Spleen (tissue), 13 donors: ENCODE measurements at places on chromosomes 7 and 10.
A peak's percentile ranks its signal among the peaks of the same experiment; 100 is the strongest.

DNA sequence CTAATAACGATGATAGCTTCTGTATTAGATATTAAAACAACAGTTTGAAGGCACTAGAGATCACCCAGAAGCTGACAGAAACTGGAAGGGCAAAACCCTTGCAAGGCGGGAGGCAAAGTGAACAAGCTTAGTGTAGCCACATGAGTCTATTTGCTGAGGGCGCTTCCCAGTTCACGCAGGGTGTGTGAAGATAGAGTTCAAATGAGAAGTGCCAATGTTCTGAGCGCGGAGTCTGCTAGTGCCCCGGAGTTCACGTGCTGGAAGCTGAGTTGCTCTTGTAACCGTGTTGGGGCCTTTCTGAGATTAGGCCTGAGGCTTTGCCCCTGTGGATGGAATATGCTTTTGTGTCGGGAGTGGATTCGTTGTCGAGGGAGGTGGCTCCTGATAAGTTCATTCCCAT lies 16.6 kb upstream of the GTPBP4 start:
- H3K4me1 ChIP-seq = no peaks in the 10 kb centered on the region
- no peak for DNase-seq
- H3K27ac ChIP-seq = no peak overlapping the region
- no peaks in the 10 kb centered on the region for H3K27me3 ChIP-seq
- H3K36me3 ChIP-seq = no peaks in the 10 kb centered on the region
- no peak overlapping the region for H3K4me3 ChIP-seq

DNA sequence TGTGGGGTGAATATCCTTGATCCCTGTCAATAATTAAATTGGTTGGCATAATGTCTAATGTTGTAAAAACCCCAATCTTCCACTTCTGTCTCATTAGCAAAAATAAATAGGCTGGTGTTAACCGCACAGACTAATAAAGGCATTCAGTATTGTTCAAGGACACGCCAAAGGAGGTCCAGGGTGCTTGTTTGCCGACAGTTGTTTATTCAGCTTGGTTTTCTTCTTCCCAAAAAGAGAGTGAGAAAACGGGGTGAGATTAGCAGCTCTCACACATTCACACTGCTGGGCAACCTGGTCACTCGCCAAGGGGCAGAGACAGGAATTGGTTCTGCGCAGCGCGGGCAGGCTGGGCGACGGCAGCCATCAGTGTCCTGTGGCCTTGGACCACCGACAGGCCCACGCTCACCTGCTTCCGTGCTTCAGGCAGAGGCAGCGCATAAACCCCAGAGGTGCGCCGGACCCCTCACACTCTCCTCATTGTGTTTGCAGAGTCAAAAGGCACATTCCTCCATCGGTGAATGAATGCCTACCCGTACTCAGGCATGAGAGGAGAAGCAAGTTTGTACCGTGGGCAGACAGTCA lies 26.2 kb upstream of the LMBR1 start:
- H3K27ac ChIP-seq = no peak overlapping the region
- no peaks in the 10 kb centered on the region for H3K36me3 ChIP-seq
- H3K27me3 ChIP-seq = peaks cover 7% of the 10 kb centered on the region
- no peak overlapping the region for H3K4me3 ChIP-seq

DNA sequence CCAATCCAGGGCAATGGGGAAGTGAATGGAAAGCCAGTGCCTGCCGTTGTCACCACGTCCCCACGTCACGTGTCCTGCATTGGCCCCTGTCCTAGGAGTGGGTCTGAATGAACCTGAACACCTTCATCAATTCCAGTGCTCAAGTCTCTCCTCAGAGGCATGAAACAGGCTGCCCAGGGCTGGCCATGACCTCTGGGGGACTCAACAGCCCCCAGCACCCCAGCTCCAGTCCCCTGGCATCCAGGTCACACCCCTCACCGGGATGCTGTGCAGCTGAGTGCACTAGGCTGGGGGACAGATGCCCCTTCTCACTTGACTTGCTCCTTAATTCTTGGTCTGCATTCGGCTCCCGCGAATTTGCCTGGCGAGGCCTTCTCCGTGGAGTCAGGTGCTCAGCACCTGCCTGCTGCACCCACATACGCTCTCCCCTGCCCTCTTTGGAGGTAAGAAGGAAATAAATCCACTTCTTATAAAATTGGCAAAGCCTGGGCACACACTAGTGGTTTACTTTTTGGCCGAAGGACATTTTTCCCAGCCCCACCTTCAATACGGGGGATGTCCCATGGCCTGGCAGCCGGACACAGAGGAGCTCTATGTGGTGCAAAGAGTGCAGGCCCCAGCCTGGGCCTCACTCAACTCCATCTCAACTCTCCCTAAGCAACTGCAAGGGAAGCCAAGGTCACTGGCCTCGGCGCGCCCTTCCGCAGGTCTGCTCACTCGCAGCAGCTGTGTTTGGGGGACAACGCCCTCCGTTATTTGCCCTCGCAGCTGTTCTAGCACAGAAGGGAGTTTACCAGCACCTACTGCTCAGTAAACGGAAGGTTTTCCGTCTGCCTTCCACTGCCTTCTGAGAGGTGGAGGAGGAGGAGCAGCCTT lies 77.6 kb upstream of the SHH start:
- H3K36me3 ChIP-seq = no peaks in the 10 kb centered on the region
- H3K27me3 ChIP-seq = no peaks in the 10 kb centered on the region
- H3K4me1 ChIP-seq = no peaks in the 10 kb centered on the region
- no peak overlapping the region for H3K4me3 ChIP-seq

- DNase-seq = no peak
- H3K4me1 ChIP-seq = peaks cover 9% of the 10 kb centered on the region
- no peak overlapping the region for H3K4me3 ChIP-seq
- no peak overlapping the region for H3K27ac ChIP-seq
- H3K27me3 ChIP-seq = peaks cover 6% of the 10 kb centered on the region
Measured at GRCh38 chr10:6465437-6465836, 114.6 kb downstream of the PRKCQ start.

DNA sequence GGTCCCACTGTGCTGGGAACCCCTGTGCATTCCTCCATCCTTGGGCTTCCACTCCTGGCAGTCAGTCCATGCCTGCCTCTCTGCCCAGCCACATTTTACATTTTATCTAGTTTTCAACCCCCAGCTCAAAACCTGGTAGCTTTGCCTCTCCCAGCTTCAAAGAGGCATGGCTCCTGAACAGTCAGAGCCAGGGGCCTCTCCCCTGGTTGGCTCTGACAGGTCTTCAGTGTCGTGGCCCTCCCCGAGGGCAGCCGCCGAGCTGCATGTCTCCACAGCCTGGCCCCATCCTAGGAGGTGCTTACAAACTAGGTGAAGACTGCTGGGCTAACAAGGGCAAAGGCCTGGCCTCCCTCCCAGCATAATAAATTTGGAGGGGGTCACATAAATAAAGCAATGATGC lies 14.8 kb downstream of the COBL start:
- H3K27me3 ChIP-seq = no peaks in the 10 kb centered on the region
- H3K4me3 ChIP-seq = no peak overlapping the region
- H3K27ac ChIP-seq = no peak overlapping the region
- H3K4me1 ChIP-seq = no peaks in the 10 kb centered on the region
- DNase-seq = no peak
- no peaks in the 10 kb centered on the region for H3K36me3 ChIP-seq

GRCh38 chr7:141287936-141288335 lies 214.1 kb downstream of the TMEM178B start:
- no peak for DNase-seq
- H3K27me3 ChIP-seq = no peaks in the 10 kb centered on the region
- no peaks in the 10 kb centered on the region for H3K4me1 ChIP-seq
- H3K4me3 ChIP-seq = no peak overlapping the region
- no peak overlapping the region for H3K27ac ChIP-seq

DNA sequence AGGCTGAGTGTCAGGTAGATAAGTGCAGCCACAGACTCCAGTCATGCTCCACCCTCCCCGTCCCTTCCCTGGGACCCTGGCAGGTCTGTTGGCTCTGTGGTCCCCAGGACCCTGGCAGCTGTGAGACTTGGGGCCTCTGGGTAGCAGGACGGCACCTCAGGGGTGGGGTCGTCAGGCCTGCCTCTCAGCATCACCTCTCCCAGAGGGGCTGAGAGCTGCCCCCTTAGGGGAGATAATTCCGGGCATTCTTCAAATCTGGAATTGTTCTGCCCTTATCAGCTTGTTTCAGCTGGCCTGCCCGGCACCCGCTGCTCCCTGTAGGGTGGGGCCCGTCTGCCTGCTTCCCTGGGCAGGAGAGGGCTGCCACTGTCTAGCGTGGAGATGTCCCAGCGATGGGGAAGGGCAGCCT lies 23.3 kb downstream of the PODXL start:
- H3K27ac ChIP-seq = no peak overlapping the region
- H3K27me3 ChIP-seq = no peaks in the 10 kb centered on the region
- no peaks in the 10 kb centered on the region for H3K4me1 ChIP-seq

GRCh38 chr10:23155169-23155568 lies 36.9 kb upstream of the PTF1A start:
- no peak overlapping the region for H3K4me3 ChIP-seq
- peaks cover 56% of the 10 kb centered on the region for H3K27me3 ChIP-seq
- no peak for DNase-seq
- H3K4me1 ChIP-seq = peaks cover 8% of the 10 kb centered on the region
- H3K36me3 ChIP-seq = no peaks in the 10 kb centered on the region

DNA sequence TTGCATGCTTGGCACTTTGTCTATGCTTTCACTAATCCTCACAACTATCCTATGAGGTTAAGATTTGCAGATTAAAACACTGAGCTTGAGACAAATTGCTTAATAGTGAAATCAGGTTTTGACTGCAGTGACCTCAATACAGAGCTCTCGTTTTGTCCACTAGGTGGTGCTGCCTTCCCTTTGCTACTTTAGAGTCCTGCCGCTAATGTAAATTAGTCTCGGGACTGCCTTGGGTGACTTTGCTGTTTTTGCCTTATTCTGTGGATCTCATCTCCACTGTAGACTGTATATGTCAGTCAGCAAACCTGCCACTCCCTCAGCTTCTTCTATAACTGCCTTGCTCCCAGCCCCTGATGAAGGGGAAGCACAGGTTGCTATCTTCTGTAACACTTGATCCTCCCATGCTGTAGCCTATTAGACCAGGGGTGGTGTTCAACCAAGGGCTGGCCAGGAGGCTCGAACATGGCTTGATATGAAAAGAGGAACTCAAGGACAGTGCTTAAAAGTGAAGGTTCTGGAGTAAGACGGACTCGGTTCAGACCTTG lies 26.0 kb downstream of the ASB4 start:
- DNase-seq = no peak
- H3K27ac ChIP-seq = no peak overlapping the region
- no peaks in the 10 kb centered on the region for H3K27me3 ChIP-seq

DNA sequence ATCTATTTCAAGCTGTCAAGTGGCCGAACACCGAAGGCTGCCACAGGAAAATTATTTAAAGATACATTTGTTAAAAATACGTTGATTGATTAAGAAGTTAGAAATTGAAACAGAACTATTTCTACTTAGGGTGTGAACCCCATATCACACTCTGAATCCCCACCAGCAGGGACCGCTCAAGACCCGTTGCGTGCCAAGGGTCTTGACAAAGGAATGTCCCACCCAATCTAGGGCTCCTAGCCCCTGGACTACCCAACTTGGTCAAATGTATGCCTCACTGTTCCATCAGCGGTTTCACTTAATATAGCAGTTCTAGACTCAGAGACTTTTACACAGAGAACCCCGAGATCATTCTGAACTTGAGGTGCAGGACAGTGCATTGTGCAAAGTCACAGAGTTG lies 11.6 kb upstream of the PFKFB3 start:
- H3K4me3 ChIP-seq = no peak overlapping the region
- no peaks in the 10 kb centered on the region for H3K27me3 ChIP-seq
- DNase-seq = no peak
- peaks cover 80% of the 10 kb centered on the region for H3K4me1 ChIP-seq

DNA sequence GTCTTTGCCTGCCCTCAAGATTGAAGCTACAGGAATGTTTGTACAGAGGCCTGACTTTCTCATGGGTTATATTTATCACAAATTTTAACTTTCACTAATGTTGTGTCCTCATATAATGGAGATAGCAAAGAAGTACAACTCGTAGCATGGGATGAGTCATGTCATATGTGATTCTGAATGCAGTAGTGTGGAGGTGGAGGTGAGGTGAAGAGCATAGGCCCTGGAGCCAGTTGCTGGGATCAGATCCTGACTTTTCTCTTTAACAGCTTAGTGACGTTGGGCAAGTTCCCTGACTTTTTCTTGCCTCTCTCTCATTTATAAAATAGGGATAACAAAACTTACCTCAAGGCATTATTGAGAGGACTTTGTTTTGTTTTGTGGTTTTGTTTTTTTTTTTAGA lies 132.1 kb upstream of the IMMP2L start:
- H3K4me1 ChIP-seq = no peaks in the 10 kb centered on the region
- H3K27ac ChIP-seq = no peak overlapping the region
- H3K27me3 ChIP-seq = no peaks in the 10 kb centered on the region
- H3K36me3 ChIP-seq = no peaks in the 10 kb centered on the region

- DNase-seq = no peak
- H3K27me3 ChIP-seq = peaks cover 37% of the 10 kb centered on the region
- H3K27ac ChIP-seq = no peak overlapping the region
- H3K36me3 ChIP-seq = no peaks in the 10 kb centered on the region
Measured at GRCh38 chr10:98323221-98324164, 55.5 kb upstream of the LOXL4 start.

- DNase-seq = no peak
- H3K4me3 ChIP-seq = peak overlapping the region; percentile 88
- peaks cover 37% of the 10 kb centered on the region for H3K4me1 ChIP-seq
- no peaks in the 10 kb centered on the region for H3K27me3 ChIP-seq
- H3K36me3 ChIP-seq = no peaks in the 10 kb centered on the region
Measured at GRCh38 chr7:148697256-148698006, 1.3 kb upstream of the CUL1 start.

- H3K27me3 ChIP-seq = no peaks in the 10 kb centered on the region
- H3K27ac ChIP-seq = no peak overlapping the region
- no peaks in the 10 kb centered on the region for H3K36me3 ChIP-seq
- no peak overlapping the region for H3K4me3 ChIP-seq
- DNase-seq = no peak
Measured at GRCh38 chr10:8321990-8322389, 267.5 kb downstream of the GATA3 start.

- no peaks in the 10 kb centered on the region for H3K36me3 ChIP-seq
- H3K4me1 ChIP-seq = no peaks in the 10 kb centered on the region
- H3K4me3 ChIP-seq = no peak overlapping the region
- DNase-seq = no peak
Measured at GRCh38 chr10:68103901-68104300, 5.4 kb upstream of the MYPN start.

- no peak overlapping the region for H3K4me3 ChIP-seq
- no peaks in the 10 kb centered on the region for H3K27me3 ChIP-seq
- H3K36me3 ChIP-seq = no peaks in the 10 kb centered on the region
- H3K4me1 ChIP-seq = peaks cover 2% of the 10 kb centered on the region
- no peak overlapping the region for H3K27ac ChIP-seq
- no peak for DNase-seq
Measured at GRCh38 chr7:22996470-22996869, 17.5 kb downstream of the HYCC1 start.
